NCI-H1436 (cell line): ENCODE measurements at places on chromosomes 3 and 15.

GRCh38 chr3:5411786-5412185 lies 224.3 kb downstream of the EDEM1 start:
- no peak for DNase-seq

DNA sequence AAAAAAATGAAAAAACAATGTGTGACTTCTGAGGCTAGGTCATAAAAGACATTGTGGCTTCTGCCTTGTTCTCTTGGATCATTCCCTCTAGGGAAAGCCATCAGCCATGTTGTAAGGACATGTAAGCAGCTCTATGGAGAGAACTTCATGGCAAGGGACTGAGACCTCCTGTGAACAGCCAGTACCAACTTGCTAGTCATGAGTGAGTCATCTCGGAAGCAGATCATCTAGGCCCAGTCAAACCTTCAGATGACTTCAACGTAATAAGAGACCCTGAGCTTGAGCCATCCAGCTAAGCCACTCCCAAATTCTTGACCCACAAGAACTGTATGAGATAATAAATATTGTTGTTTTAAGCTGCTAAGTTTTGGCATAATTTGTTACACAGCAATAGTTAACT lies 4.9 kb downstream of the MON1A start:
- no peak for DNase-seq

GRCh38 chr3:32405711-32406323 lies 14.2 kb downstream of the CMTM7 start:
- no peak for DNase-seq

DNA sequence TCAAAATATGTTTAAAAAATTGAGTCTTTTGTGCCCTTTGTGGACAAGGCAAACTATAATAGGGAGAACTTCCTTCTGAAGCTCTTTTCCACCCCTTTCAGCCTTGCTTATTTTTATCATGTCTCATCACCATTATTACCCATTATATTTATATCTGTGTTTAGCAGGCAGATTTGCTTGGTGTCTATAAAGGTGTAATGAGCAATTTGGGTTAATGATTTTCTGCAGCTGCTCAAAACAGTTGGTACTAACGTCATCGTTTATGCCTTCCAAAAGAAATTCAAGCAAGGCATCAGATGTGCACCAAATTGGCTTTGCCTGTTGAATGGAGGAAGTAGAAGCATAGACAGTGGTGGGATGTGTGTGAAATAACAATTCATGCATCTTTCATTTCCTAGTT lies 483.7 kb upstream of the SGO1 start:
- no peak for DNase-seq

DNA sequence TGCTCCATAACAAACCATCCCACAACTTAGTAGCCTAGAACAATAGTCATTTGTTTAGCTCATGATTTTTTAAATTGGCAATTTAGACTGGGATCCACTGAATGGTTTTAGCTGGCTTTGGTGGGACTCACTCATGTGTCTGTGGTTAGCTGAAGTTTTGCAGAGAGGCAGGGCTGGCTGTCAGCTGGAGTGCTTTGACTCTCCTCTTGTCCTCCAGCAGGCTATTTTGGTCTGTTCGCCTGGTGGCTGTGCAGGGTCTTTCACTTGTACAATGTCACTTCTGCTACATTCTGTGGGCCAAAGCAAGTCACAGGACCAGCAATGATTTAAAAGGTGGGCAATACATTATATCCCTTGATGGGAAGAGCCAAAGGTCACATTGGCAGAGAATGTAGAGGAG lies 1146.5 kb downstream of the ROBO2 start:
- no peak for DNase-seq

- no peak for DNase-seq
These were observed 52.2 kb upstream of the FAM98B start for GRCh38 chr15:38401701-38402100.

DNA sequence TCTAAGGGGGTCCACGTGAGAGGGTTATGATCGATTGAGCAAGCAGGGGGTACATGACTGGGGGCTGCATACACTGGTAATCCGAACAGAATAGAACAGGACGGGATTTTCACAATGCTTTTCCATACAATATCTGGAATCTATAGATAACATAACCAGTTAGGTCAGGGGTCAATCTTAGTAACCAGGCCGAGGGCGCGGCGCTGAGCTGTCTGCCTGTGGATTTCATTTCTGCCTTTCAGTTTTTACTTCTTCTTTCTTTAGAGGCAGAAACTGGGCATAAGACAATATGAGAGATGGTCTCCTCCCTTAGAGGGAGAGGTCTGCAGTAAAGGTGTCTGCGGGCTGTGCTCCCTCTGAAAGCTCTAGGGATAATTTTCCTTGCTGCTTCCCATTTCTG lies 261.3 kb downstream of the XXYLT1 start:
- no peak for DNase-seq

DNA sequence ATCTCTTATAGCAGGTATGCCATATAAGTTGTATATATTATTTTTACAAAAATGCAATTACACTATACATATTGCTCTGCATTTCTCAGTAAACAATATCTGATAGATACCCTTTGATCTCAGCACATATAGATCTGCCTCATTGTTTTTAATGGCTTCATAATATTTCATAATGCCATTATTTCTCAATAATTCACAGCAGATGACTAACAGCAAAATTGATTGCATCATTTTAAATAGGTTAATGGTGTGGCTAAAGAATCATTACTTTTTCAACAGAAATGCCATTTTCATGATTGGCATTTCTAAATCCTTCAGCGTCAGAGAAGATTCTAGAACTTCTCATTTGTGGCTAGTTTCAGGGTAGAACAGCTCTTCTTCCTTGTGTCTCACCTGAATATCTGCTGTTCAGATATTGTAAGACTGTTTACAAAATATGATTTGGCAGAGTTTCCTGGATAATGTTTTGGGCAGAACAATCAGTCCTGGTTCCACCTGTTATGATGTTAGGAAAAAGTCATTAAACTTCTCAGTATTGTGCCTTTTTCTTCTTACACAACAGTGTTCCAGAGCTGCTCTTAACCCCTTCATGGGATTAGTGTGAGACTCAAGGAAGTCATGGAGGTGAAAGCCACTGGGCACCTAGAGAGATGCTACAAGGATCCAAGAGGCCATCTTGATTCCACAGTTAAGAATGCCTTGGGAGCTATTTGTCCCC lies 397.6 kb upstream of the THBS1 start:
- no peak for DNase-seq

DNA sequence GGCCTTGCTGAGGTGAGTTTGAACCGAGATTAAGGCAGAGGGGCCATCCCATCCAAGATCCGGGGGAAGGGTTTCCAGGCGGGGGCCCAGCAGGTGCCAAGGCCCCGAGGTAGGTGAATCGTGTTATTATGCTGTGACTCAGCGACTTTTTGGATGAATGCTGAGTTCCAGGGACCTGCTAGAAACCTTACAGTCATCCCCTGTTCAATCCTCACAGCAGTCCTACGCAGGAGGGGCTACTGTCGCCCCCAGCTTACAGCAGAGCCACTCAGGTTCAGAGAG lies 40.9 kb downstream of the DNAJB8 start:
- no peak for DNase-seq

DNA sequence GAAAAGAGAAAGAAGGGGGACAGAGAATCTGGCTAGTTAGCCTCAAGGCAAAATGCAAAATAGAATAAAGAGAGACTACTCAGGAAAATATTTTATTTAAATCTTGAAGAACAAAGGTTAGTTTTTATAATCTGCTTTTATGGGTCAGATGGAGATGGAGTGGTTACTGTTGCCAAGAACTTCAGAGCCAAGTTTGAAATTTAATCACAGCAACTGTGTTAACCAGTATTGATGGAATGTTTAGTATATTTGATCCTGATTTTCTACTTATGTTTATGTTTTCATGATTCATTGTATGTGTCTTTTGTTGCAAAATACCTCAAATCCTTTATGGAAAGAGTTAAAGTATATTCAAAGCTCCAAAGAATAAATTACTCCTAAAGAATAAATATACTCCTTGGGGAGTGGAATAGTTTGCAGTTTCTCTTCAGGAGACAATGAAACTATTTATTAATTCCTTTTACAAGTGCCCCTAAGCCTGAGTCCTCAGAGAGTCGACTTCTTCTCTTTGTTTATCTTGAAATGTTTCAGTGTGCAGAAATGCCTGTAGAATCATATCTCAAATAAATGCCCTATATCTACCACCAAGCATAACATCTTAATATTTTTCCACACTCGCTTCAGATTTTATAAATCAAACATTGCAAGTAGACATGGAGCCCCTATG lies 60.9 kb upstream of the THSD4 start:
- DNase-seq, result no peak

DNA sequence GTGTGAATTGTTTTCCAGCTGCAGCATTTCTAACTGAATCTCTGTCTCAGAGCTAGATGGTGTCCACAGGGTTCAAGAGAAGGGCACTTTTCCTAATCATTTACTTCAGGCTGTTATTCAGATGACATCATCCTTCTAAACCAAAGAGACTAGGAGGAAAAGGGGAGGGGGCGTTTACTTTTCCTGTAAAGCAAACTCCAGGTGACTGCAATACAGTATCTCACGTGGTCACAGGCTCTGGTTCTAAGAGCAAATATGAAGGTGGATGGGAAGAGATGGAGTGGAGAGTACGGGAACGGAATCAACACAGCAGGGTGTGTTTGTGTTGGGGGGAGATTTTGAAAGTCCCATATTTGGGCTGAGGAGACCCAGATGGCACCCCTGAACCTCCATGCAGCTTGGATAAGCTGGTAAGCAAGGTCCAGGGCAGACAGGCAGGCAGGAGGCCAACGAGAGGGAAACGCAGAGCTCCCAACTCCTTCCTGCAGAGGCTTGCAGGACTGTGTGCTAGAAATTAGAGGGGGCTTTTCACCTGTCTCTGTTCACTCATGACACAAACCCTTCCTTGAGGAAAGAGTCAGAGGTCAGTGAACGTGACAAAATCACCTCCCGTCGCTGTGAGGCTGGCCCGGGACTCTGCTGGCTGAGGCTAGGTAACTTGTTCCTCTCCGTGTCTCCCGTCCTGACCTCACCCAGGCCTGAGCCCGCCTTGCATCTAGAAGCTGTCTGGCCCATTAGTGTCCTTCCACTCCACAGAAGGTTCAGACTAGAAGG lies 151.2 kb downstream of the OPA1 start:
- peak; percentile 92 for DNase-seq

- DNase-seq, result no peak
These were observed 142.9 kb upstream of the BFSP2 start for GRCh38 chr3:133256787-133257483.

GRCh38 chr3:12303534-12303933 lies 14.7 kb downstream of the PPARG start:
- no peak for DNase-seq

GRCh38 chr3:194265505-194265892 lies 85.6 kb downstream of the CPN2 start:
- no peak for DNase-seq

DNA sequence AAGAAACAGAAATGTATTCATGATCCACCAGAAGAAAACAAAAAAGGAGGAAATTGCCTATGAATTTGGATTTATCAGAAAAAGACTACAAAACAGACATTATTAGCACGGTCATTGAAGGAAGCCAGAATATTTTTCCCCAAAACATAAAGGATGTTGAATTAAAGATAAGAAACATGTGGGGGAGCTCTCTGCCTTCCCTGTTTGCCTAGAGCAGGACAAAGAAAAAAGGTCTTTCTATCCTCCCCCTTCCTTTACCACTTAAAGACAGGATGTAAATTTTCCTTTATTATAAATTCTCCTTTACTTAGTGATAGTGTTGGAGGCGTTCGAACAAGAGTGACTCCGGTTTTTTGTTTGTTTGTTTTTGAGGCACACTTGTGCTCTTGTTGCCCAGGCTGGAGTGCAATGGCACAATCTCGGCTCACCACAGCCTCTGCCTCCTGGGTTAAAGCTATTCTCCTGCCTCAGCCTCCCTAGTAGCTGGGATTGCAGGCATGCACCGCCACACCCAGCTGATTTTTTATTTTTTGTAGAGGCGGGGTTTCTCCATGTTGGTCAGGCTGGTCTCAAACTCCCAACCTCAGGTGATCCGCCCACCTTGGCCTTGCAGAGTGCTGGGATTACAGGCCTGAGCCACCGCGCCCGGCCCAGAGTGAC lies 14.9 kb upstream of the RPN1 start:
- peak; percentile 4 for DNase-seq

- DNase-seq, result peak; percentile 19
These were observed 2.8 kb downstream of the HEMK1 start for GRCh38 chr3:50572158-50572557.

GRCh38 chr3:117941015-117941414 lies 1093.6 kb downstream of the IGSF11 start:
- DNase-seq, result no peak
